ENCODE measurements at places on chromosomes 16 and 17. TPM values are rescaled to one million over a fixed set of nuclear protein-coding genes. Genes with fewer than 3 reads are reported as not detected.

The METRN gene
- total RNA-seq, result 42.1 TPM

The DNASE1L2 gene
- total RNA-seq, result 0.69 TPM

- H3K27ac ChIP-seq, result no peak overlapping the region
- no peaks in the 10 kb centered on the region for H3K36me3 ChIP-seq
- no peak for DNase-seq
- H3K4me3 ChIP-seq, result no peak overlapping the region
- no peaks in the 10 kb centered on the region for H3K27me3 ChIP-seq
- H3K4me1 ChIP-seq, result no peaks in the 10 kb centered on the region
Observed at GRCh38 chr16:74064120-74064735, 232.4 kb upstream of the PSMD7 start.

- peaks cover 36% of the 10 kb centered on the region for H3K27me3 ChIP-seq
- peaks cover 20% of the 10 kb centered on the region for H3K4me1 ChIP-seq
- no peak overlapping the region for H3K4me3 ChIP-seq
- H3K36me3 ChIP-seq, result no peaks in the 10 kb centered on the region
- DNase-seq, result no peak
Observed at GRCh38 chr17:43984521-43984920, 19.9 kb upstream of the NAGS start.

GRCh38 chr16:68126395-68126794, 41.2 kb downstream of the NFATC3 start:
- H3K27ac ChIP-seq, result no peak overlapping the region
- no peaks in the 10 kb centered on the region for H3K27me3 ChIP-seq
- H3K36me3 ChIP-seq, result peaks cover 7% of the 10 kb centered on the region
- DNase-seq, result no peak
- no peak overlapping the region for H3K4me3 ChIP-seq
- peaks cover 33% of the 10 kb centered on the region for H3K4me1 ChIP-seq

- H3K36me3 ChIP-seq, result no peaks in the 10 kb centered on the region
- H3K27me3 ChIP-seq, result no peaks in the 10 kb centered on the region
- no peak overlapping the region for H3K27ac ChIP-seq
- DNase-seq, result no peak
- H3K4me3 ChIP-seq, result no peak overlapping the region
Observed at GRCh38 chr17:62666061-62666800, 38.8 kb downstream of the MRC2 start.
